ENCODE measurements at places on chromosomes 5 and 9.

DNA sequence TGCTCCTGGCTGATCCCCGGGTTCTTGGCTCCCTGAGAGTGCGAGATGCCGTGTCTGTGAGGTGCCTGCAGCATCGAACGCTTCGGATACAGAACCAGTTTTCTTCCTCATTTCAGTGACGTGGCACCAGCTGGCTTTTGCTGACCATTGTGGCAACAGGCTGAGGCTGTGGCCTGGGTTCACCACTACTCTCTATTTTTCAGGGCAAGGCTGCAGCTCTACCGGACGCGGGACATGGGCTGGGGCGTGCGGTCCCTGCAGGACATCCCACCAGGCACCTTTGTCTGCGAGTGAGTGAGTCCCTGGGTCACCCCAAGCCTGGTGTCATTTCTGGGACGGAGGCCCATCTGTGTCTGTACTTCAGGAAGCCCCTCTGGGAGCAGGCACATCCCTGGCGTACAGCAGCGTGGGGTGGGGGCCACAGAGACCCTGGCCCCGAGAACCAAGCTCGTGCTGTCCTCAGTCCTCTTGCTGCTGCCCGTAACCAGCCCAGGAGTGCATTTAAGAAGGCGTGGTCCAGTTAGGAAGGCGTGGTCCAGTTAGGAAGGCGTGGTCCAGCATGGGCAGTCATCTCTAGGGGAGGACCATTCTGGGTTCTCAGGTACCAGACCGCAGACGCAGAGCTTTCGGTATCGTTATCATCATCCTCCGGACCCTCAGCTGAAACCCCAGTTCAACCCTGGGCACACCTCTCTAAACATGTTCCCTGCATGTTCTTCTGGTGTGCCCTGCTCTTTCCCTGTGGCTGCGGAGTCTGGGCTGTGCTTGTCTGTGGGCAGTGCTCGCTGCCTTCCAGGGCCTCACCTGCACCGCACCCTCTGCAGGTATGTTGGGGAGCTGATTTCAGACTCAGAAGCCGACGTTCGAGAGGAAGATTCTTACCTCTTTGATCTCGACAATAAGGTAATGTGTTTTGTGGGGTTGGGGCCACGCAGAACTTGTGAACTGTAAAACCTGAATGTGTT, 60.1 kb upstream of the CACNA1B start:
- DNase-seq, result no peak

- DNase-seq, result no peak
Measured at GRCh38 chr9:127835991-127836516, 18.4 kb downstream of the ENG start.

- no peak for DNase-seq
Measured at GRCh38 chr5:99331061-99331460, 402.3 kb upstream of the CHD1 start.

GRCh38 chr9:76758476-76758875, 5.8 kb upstream of the PCA3 start:
- no peak for DNase-seq

DNA sequence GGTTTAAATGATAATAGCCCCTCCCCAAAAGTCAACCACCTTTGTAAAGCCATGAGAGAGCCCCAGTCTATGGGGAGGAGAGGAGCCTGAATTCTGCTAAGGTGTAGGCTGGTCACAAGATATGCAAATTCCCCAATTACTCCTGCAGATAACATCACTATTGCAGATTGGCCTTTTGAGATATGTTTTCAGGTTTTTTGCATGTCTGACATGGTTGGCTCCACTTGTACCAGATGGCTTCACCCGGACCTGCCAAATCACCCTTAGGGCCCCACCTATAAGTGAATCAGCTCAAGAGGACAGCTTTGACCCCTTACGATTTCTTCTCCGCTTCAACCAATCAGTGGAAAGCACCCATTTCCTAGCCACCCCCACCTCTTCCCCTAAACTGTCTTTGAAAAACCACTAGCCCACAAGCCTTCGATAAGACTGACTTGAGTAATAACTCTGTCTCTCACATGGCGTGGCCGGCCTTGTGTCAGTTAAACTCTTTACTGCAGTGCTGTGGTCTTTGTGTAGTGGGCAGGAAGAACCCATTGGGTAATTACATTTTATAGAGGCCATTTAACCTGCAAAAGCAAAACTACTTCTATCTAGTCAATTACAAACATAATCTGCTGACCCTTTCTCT, 69.7 kb downstream of the PRLR start:
- no peak for DNase-seq

DNA sequence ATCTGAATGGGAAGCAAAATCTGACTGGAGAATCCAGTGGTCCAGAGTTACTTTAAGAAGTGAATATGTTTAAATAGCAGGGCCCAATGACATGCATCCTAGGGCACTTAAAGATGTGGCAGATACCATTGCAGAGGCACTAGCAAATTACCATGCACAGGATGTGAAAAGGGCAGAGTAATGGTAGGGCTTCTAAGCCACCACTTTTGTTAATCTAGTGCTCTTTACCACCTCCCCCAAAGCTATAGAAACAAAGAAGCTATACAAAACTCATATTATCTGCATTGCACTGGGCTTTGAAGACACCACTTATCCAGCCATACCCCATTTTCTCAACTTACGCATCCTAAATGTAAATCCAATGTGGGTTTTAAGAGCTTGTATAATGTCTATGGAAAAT, 81.2 kb downstream of the ZCCHC7 start:
- DNase-seq, result no peak

GRCh38 chr5:100423330-100423729, 111.8 kb upstream of the FAM174A start:
- DNase-seq, result no peak

DNA sequence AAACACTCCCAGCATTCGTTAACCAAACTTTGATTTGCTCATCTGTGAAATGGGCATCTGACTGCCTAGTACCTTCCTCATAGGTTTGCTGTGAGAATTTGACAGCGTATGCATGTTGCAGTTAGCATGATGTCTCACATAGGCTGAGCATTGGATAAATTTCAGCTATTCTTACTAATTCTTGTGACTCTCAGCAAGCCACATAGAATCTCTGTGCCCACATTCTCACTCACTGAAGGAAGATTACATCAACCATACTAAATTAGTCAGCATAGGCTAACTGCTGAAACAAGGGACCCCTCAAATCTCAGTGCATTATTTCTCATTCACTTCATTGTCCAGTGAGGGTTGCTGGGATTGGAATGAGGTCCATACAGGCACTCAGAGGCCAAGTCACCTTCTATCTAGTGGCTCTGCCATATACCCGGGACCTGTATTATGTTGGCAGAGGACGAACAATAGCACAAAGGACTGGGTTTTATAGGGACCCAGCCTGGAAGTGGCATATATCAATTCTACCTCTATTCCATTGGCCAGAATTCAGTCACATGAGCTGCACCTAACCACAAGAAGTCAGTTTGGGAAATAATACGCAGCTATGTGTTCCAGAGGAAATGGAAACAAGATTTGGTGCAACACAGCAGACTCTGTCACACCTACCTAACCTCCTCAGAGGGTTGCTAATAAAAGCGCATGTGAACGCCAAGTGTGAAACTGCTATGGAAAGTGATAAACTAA, 4.2 kb upstream of the PTGER4 start:
- DNase-seq, result no peak

DNA sequence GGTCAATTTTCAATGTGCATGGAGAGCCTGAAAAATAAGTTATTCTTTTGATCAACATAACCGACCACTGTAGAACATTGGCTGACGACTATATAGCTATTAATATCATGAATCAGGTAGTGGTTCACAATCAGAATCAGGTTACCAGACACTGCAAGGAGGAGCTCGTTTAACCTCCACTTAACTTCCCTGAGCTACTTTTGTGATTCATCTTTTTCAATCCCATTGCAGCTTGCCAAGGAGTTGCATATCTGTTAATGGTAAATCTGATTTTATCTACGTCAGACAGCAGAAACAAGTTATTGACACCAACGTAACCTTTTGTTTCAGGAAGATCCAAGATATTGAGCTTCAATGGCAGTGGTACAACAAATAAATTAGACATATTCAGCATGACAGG, 2263.8 kb upstream of the ACO1 start:
- DNase-seq, result no peak

GRCh38 chr5:90353254-90353653, 56.3 kb downstream of the CETN3 start:
- no peak for DNase-seq

GRCh38 chr9:80789831-80790230, 899.5 kb downstream of the TLE1 start:
- DNase-seq, result no peak

GRCh38 chr9:121613009-121613752, 38.3 kb upstream of the DAB2IP start:
- no peak for DNase-seq

DNA sequence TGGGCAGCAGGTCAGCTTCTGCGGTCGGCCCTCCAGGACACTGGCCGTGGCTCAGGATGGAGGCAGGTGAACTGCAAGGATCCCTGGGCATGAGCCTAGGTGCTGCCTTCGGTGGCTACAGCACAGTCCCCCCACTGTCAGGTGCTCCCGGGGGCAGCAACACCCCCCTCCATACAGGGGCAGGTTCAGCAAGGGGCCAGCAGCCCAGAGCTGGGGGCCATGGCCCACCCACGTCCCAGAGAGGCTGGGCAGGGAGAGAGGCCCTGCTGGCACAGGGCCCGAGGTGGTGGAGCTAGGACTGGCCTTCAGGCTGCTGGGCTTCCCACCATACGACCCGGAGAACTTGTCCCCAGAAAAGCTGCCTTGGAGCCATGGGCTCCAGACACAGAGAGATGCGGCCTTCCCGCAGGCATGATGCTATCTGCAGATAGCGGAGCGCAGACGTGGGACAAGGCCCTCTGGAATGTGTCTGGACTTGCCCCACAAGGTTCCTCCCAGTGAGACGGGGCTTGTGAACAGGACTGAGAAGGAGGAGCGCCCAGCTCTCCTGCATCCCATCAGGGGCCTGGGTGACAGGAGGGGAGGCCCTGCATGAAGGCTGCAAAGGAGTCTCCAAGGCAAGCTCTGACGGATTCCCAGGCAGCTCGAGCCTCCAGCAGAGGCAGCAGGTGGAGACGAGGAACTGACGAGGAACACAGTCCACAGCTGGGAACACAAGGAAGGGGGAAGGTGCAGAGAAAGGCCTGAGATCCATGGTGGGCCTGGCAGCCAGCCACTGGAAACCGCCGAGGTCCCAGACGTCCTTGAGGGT, 111.1 kb downstream of the VAV2 start:
- no peak for DNase-seq

DNA sequence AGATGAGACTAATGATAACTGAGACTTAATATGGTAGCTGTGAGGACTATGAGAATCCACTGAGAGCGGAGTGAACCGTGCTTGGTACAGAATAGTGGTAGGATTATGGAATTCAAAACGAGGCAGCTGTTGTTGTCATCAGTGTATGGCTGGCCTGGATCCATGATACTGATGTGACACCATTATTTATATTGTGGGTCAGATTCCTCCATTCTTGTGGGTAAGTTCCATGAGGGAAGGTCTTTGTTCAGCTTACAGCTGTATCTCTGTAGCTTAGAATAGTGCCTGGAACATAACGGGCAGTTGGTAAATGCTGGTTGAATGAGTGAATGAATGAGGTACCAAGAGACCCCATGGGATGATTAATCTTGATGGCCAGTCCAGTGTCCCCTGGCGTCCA, 61.8 kb downstream of the ACER2 start:
- no peak for DNase-seq

DNA sequence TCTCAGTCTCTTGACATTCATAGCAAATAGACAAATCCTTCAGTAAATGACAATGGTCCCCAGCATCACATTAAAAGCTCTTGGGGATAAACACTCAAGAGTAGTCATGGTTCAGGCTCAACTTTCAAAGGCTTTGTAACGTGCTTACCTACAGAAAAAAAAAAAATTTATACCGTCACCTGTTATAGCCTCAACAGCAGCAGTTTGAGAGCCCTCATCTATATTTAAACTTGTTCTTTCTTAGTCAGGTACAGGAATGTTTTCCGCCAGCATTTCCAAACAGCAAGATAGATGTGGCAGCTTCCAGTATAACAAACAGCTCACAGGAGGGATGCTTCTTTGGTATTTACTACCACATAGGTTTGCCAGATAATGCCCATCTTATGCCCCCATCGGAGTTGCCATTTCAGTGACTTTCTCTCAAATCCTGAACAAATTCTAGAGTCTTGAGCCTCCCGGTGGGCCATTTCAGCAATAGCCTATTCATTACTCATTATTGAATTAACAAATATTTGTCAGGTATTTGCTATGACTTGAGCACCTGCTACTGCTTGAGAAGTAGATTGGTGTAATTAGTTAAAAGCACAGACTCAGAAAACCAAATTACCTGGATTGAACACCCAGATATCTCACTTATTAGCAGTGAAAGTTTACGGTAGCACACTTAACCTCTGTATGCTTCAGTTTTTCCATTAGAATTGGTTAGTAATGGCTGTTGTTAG, 470.0 kb downstream of the EBF1 start:
- DNase-seq, result no peak

DNA sequence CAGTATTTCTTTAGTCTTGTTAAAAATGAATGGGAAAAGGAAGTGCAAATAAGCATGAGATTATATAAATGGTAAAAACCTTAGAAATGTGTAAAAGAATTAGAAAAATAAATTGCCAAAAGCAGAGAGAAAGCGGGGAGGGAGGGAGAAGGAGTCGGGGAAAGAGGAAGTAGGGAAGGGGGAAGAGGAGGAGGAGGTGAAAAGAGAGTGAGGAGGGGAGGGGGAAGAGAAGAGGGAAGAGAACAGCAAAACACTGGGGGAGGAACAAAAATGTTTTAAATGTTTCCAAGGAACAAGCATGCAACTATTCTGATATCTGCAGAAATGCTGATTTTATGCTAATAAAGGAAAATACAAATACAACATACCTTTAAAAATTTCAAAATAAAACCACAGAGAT, 317.5 kb downstream of the PIK3R1 start:
- DNase-seq, result no peak

GRCh38 chr9:9387511-9388115, 1225.2 kb downstream of the PTPRD start:
- no peak for DNase-seq

DNA sequence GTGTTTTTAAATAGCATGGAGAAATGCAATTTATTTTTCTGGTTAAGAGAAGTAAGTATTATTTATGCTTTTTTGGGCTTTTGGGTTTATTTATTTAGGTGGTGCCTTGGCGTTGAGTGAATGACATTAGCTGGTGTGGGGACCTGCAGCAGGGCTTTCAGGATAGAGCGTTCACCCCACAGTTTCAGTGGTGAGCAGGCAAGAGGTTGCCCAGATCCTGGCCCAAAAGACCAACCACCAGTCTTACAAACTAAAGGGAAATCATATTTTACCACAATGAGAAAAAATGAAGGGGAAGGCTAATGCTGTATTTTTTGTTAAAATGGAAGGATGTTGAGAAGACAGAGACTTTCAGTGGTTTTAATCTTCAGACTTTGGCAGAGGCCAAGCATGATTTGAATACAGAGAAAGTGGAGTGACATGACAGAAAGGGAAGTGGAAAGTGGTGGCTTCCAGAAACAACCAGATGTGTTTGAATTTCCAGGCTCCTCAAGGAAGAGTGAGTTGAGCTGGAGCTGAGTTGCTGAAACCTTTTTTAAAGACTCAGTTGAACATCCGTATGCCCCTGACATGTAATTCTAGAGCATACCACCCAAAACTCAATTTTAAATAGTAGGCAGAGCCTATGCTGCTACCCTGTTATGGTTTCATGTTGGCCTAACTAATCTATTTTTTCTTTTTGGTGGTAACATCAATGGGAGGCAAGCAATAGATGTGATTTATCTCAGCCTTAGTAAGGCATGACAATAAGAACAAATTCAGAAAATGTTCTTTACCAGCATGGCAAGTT, 94.8 kb downstream of the AOPEP start:
- no peak for DNase-seq
